Amygdala (tissue), 56 donors: ENCODE measurements at places on chromosomes 5 and 9.

GRCh38 chr5:143354025-143354424, 49.5 kb downstream of the NR3C1 start:
- no peak for DNase-seq

DNA sequence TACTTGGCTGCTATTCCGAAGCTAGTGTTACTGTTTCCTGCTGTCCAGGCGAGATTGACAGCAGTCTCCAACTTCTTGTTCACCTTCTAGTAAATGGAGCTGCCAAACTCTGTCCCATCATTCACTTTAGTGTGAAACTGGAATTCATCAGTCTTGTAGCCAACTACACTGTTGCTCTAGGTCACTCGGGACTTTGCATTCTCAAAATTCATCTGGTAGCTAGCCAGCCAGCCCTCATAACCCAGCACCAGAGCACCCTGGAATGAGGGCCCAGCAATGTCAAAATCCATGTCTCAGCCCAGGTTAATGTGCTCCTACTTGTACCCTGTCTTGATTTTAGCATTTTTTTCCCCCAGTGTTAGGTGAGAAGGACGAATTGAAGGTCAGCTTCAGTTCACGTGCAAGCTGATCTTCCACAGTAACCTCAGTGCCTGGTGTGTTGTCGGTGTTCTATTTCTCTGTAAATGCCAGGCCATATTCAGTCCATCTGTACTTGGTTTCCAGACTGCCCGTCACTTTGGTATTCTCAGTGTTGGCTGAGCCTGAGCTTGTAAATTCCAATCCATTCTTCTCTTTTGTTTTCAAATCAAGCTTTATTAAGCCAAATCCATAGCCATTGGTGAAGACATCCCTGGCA, 28.9 kb downstream of the ZNF169 start:
- DNase-seq = no peak

GRCh38 chr5:157219491-157220271, 39.0 kb downstream of the ITK start:
- no peak for DNase-seq

DNA sequence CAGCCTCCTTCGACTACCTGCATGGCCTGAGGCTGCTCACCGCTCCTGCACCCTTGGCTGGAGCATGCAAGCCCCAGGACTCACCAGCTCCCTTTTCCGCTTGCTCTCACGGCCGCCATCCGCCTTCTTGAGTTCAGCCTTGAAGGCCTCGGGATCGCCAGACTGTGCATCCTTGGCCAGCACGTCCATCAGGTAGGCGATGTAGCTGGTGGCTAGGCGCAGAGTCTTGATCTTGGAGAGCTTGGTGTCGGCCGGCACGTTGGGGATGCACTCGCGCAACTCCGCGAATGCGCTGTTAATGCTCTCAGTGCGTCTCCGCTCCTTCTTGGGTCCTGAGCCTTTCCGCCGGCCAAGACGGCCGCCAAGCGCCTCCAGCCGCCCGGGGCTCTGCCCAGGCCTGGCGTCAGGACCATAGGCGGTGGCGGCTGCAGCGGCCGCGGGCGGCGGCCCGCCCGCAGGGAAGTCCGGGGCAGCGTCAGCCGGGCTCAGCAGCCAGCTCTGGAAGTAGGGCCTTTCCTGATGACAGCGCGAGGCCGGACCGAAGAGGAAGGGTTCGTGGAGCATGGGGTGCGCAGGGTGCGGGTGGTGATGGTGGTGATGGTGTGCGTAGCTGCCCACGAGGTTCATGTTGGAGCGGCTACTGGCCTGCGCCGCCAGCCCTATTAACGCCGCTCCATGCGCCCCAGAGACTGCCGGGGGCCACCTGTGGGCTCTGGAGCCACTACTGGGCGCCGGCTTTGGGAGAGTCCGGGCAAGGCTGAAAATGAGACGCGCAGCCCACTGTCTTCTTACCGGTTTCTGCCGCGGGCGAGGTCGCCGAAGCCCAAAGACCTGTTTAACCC, 424 bp downstream of the HAND1 start:
- DNase-seq = no peak

DNA sequence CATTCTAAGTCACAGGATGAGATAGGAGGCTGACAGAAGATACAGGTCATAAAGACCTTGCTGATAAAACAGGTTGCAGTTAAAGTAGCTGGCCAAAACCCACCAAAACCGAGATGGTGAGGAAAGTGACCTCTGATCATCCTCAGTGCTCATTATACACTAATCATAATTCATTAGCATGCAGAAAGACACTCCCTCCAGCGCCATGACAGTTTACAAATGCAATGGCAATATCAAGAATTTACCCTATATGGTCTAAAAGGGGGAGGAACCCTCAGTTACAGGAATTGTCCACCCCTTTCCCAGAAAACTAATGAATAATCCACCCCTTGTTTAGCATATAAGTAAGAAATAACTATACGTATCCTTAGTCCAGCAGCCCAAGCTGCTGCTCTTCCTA, 63.2 kb upstream of the IQGAP2 start:
- DNase-seq = no peak
